ENCODE measurements at places on chromosomes 12 and 14.

DNA sequence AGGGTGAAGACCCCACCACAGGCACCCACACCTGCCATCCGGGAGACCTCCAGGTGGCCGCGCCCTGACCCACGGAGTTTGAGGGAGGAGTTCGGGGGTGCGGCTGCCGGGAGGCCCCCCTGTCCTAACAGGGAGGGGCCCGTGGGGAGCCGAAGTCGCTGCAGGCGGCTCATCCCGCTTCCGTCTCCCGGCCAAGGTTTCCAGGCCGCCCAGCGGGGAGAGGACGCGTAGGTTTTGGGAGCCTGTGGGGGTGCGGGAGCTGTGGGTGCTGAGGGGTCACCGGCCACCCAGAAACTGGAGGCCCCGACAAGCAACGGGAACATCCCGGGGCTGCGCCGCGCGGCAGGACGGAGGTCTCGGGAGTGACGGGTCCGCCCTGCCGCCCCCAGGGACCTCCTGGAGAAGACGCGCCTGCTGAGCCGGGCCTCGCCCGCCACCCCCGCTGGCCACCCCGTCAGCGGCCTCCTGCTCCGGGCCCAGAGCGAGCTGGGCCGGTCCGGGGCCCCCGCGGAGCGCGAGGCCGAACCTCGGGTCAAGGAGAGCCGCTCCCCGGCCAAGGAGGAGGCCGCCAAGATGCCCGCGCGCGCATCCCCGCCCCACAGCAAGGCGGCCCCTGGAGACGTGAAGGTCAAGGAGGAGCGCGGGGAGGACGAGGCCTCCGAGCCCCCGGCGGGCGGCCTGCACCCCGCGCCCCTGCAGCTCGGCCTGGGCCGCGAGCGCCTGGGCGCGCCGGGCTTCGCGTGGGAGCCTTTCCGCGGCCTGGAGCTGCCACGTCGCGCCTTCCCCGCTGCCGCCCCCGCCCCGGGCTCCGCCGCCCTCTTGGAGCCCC is 27.6 kb downstream of the LRCOL1 start:
- no peak for DNase-seq

DNA sequence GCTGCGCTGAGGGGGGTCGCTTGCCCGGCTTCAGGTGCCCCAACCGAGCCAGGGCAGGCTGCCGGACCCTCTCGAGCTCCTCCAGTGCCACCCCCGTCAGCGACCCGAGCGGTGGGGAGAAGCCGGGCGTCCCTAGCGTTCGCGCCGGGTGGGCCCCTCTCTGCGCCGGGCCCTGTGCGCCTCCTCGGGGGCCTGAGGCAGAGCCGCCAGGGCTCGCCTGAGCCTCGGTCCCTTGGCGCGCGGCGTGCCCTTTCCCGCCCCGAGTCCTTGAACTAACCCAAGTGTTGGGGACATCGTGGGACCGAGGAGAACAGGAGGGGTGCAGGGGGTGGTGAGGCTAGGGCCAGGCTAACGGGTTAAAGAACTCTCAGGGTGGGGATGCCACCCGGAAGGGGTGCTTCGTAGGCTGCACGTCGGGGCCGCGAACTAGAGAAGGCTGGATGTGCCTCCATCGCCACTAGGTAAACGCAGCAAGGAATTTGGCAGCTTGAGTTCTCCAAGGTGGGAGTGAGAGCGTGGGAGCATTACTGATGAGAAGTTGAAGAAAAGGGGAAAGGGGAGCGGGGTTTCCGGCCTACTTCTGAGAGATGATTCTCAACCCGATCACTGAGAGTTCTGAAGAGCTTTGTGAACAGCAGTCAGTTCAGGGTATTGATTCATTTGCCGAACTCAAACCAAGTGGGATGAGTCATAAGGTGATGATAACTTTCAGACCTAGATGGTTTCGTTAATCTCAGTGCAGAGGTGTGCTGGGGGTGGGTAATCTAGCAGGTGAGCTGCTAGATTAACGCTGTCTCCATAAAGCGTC is 618 bp downstream of the RNF34 start:
- peak; percentile 33 for DNase-seq

GRCh38 chr14:70822530-70823185 is 13.3 kb upstream of the MAP3K9 start:
- no peak for DNase-seq

- DNase-seq: no peak
These were observed 18.1 kb downstream of the MLXIP start for GRCh38 chr12:122096591-122097149.

Measured in T-helper 1 cell (primary cell).